ENCODE measurements at places on chromosomes 4 and X.

GRCh38 chr4:140135529-140136088 lies 18.4 kb downstream of the MAML3 start:
- DNase-seq = peak; percentile 71

DNA sequence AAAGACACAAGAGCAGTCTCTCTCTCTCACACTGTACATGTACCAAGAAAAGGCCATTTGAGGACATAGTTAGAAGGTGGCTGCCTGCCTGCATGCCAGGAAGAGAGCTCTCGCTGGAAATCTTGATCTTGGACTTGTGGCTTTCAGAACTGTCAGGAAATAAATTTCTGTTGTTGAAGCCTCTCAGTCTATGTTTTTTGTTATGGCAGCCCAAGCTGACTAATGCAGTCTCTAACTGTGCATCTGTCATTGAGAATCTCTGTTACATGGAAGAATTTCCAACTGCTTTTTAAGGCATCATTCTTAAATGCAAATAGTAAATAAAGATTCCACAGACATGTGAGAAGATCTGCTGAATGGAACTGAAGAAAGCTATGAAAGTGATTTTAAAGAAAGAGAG lies 198.3 kb downstream of the PCDH10 start:
- no peak for DNase-seq

DNA sequence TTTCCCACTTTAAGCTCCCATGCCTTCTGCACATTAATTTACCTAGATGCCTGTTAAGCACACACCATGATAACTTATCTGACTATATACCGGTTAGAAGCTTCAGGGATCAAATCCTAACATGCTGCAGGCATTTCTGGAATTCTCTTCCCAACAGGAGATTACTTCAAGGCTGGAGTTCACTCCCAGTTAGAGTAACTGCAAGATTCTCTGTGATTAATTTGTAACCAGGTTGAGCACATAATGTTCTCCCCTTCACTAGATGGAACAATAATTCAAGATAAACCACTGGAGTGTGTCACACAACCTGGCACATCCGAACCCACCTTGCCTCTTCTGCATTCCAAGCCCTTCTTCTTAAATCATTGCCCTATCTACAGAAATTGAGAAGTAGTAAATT lies 11.8 kb upstream of the UGT2A3 start:
- no peak for DNase-seq

GRCh38 chr4:41287852-41288251 lies 31.1 kb downstream of the UCHL1 start:
- DNase-seq = peak; percentile 18

DNA sequence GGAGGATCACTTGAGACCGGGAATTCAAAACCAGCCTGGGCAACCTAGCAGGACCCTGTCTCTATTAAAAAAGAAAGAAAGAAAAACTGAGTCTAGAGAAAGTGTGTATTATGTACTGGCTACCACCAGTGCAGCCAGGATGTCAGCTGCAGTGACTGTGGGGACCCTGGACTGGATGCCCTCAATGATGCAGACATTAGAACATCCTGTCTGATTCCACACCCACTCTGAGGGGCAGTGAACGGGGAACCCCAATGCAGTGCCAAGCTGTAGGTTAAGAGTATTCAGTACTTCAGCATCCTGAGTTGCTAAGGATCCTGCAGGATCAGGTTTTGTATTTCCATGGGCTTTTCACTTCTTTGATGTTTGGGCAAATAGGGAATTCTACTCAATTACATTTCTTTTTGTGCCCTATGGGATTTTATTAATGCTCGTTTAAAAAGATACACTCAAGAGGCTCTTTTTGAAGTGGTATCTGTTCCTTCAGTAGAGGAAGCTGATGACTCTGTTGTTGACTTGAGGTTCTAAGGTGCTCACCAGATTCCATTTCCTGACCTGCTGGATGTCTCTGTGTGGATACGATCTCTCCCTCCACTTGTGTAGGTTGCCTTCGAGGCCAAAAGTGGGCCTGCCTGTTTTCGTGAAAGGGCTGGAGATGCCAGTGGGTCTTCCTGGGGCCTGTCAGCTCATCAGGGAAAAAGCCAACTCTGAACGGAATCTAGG lies 85.9 kb upstream of the CLCN4 start:
- no peak for DNase-seq

DNA sequence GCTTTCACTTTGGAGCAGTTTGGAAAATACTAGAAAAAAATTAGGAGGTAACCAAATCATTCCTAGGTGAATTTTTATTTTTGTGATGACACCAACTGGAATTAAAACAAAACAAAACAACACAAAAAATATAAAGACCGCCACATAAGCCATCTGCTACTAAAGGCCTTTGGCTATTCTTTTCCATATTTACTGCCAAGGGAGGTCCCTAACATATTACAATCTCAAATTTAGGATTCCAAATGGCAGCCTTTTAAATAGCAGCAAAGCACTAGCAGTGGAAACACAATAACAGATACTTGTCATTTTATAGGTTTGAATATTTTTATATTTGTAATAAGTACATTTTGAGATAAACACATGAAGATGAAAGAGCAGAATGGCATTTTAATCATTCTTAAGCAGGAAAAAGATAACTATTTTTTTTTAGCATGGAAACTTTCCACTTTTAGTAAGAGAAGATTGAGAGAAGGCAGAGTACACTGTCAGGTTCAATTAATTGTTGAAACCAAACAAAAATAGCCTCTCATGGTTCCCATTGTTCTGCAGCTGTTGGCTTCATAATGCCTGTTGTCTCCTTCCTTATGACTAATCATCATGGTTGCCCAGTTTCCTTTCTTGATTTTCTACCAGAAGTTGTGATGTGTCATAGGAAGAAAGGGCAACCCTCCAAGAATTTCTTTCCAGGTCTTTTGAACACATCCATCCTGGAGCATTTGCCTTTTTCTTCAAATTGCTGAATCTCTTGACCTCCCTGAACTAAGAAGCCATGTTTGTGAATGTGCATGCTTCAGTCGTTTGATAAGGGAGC lies 219.0 kb upstream of the EMCN start:
- DNase-seq = peak; percentile 76

DNA sequence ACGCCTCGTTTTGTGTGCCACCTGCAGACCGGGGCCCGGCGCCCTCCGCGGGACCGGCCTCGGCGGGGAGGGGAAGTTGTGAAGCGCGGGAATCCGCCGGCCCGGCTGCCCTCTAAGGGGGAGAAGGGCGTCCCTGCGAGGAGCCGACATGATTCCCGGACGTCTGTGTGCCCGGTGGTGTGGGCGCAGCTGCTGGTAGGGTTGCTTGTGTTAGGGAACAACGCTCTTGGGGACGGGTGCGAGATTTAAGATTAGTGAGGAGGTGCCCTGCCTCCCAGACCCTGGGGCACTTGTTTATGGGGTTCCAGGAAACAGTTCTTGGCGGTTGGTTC lies 627 bp downstream of the CDKN2AIP start:
- no peak for DNase-seq

DNA sequence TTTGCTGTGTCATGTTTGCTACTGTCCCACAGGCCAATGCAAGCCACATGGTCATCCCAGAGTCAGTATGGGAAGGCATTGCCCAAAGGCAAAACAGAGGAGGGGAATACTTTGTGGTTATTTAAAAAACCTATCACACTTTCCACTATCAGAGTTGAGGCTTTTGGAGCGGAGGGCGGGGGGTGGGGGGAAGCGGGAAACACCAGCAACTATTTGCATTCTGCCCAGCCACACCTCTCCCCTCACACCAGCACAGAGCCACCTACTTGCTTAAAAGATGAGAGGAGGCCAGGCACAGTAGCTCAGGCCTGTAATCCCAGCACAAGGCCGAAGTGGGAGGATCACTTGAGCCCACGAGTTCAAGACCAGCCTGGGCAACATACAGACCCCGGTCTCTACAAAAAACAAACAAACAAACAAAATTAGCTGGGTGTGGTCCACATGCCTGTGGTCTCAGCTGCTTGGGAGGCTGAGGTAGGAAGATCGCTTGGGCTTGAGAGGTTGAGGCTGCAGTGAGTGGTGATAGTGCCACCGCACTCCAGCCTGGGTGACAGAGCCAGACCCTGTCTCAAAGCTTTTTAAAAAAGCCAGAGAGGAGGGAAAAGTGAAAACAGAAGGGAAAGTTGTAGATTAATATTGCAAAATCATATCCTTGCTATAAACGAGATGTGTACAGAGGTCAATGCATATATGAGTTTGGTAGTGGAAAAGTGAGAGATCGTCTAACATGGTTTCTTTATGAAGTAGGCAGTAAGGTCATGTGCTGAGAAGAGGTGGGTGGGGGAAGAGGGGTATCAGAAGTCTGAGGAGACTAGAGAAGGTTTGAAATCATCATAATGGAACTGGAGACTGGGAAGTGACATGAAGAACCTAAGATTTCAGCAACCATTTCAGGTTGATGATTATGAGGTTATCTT lies 1.9 kb upstream of the CHST7 start:
- no peak for DNase-seq

GRCh38 chr4:175308236-175308635 lies 390.1 kb downstream of the ADAM29 start:
- no peak for DNase-seq

- DNase-seq = no peak
Measured at GRCh38 chr4:86286726-86287125, 73.1 kb downstream of the MAPK10 start.
